Activated CD4-positive, alpha-beta T cell treated with anti-CD3 and anti-CD28 coated beads, Interleukin-2, amount 10 ng/mL, durations not matched to agents 24 days and 14 days (primary cell): ENCODE measurements at places on chromosomes 13 and 19. TPM values are rescaled to one million over a fixed set of nuclear protein-coding genes. Genes with fewer than 3 reads are reported as not detected.

DNA sequence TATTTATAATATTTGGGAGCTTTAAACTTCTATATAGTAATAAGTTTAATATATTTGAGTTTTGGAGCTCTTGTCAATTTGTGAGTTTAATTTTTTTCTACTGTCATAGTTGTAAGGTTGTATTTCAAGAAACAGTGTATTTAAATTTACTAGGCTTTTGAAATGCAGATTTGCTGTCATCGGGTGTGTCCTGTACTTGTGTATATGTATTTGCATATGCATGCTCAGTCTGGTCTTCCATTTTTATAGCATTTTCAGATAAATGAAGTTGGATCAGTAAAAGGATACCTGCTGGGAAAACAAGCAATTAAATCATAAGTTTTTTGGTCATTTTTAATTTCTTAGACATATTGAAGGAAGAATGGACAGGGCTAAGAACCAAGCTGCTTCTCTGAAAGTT lies 33.1 kb downstream of the SLAIN1 start:
- no peak for DNase-seq
- peaks cover 18% of the 10 kb centered on the region for H3K4me1 ChIP-seq
- peaks cover 25% of the 10 kb centered on the region for H3K36me3 ChIP-seq
- H3K4me3 ChIP-seq: no peak overlapping the region

GRCh38 chr19:10747271-10747670 lies 29.4 kb downstream of the DNM2 start:
- no peak overlapping the region for H3K4me3 ChIP-seq
- H3K4me1 ChIP-seq: peaks cover 47% of the 10 kb centered on the region
- H3K27me3 ChIP-seq: no peaks in the 10 kb centered on the region
- no peak overlapping the region for H3K27ac ChIP-seq

SPTBN4 gene
- total RNA-seq: 0.36 and 0.51 TPM in 2 replicates

DNA sequence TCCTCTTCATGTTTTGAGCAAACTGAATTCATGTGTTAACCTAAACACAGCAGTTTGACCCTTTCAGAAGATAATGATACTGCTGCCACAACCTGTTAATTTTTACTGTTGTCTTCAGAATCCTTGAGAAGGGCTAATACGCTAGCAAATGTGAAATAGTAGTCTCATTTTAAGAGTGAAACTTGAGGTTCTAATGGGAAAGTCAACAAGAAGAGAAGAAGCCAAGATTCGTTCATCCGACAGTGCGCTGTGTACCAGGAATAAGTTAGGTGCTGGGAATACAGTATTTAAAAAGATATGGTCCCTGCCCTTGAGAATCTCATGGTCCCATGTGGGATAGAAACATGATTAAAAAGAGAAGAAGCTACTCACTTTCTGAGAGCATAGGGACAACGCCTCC lies 134.4 kb downstream of the KL start:
- DNase-seq: no peak
- no peak overlapping the region for H3K27ac ChIP-seq
- no peak overlapping the region for H3K4me3 ChIP-seq

GRCh38 chr19:41352609-41353465 lies 885 bp downstream of the TGFB1 start:
- DNase-seq: peak; percentile 94
- peak overlapping the region; percentile 92 for H3K4me3 ChIP-seq
- no peaks in the 10 kb centered on the region for H3K27me3 ChIP-seq
- peaks cover 53% of the 10 kb centered on the region for H3K4me1 ChIP-seq

THSD8 gene
- 26.8 and 32.7 TPM in 2 replicates for total RNA-seq

GRCh38 chr13:97133955-97134354 lies 88.2 kb upstream of the MBNL2 start:
- H3K36me3 ChIP-seq: no peaks in the 10 kb centered on the region
- no peak overlapping the region for H3K4me3 ChIP-seq
- no peak for DNase-seq
- H3K27ac ChIP-seq: no peak overlapping the region
- H3K27me3 ChIP-seq: peaks cover 14% of the 10 kb centered on the region
- H3K4me1 ChIP-seq: no peaks in the 10 kb centered on the region
